ENCODE measurements at places on chromosomes 3 and 15.

DNA sequence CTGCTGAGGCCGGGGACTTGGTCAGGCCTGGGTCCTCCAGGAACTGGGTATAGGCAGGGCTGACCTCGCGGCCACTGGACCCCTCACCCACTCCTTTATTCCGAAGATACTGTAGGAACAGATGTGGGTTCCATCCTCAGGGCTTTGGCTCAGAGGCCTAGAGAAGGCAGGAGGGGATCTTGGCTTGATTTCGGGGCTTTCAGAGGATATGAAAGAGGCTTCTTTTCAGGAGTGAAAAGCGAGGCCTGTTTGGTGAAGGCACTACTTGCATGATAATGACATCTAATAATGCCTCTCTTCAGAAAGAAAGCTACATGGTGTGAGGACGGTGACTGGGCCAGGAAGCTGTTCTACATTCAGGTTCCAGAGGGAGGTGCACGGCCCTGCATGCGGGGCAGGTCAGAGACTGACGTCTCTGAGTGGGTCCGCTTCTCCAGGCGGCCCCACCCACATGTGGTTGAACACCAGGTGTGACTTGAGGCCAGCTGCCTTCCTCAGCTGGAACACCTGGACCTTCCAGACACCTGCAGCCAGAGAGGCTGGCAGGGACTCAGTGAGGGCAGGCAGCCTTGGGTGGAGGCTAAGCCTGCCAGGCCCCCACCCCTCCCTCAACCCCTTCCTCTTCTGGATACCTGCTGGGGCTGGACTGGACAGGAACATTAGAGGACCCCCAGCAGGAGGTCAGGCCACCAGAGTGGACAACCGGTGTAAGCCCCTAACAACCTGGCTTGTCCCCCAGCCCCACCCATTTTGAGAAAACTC lies 31.1 kb upstream of the HHATL start:
- DNase-seq: no peak

DNA sequence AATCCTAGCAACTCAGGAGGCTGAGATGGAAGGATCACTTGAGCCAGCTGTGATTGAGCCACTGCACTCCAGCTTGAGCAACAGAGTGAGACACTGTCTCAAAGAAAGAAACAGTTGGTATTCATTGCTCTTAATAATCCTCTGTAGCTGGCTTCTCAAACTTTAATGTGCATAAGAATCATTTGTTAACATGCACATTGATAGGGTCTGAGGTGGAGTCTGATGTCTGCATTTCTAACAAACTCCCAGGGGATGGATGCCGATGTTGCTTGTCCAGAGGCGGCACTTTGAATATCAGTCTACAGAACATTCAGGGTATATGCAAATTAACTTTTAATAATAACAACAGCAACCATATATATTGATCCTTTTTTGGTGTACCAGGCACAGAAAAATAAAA lies 39.9 kb downstream of the NKIRAS1 start:
- no peak for DNase-seq

DNA sequence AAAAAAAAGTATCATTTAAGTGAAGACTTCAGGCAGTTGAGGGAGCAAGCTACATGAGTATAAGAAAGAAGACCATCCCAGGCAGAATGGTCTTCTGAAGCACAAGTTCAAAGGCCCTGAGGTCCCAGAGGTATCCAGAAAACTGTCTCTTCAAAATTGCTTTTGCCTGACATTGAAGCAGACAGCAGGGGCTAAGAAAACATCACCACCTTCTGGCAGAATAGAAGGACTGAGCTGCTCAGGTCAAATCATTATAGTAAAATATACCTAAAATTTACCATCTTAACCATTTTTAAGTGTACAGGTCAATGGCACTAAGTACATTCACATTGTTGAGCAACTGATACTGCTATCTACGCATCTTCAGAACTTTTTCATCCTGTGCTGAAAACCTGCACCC lies 16.4 kb downstream of the GPR160 start:
- DNase-seq: no peak

GRCh38 chr15:91308199-91308598 lies 208.1 kb downstream of the SV2B start:
- DNase-seq: no peak

DNA sequence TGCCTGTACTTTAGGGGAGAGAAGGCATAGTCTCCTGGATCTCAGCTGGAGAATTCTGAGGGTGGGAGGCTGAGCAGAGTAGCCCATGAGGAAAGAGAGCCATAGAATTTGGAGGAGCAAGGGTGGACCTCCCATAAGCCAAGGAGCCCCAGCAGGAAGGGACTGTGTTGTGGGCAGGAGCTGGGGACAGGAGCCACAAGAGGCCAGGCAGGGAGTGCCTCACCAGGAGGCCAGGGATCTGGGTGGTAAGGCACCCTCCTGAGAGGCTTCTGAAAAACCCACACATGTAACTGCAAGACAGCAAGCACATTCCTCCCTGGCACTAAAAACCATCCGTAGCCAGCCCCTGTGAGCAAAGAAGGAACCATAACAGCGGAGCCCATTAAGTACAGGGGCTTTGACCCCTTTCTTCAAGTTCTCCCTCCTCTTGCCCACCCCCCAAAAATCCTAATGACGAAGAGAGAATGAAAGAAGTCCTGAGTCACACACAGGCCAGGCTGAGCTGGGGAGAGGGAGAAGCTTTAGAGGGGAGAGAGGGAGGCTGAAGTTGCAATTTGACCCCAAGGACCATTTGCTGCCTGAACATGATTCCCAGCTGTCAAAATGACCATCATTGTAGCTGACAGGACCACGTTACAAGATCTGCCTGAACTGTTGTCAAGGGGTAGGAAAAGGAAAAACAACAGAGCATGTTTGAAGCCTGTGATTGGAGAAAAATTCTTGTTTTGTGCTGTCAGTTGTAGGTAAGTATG lies 82.6 kb downstream of the TRIM42 start:
- no peak for DNase-seq

DNA sequence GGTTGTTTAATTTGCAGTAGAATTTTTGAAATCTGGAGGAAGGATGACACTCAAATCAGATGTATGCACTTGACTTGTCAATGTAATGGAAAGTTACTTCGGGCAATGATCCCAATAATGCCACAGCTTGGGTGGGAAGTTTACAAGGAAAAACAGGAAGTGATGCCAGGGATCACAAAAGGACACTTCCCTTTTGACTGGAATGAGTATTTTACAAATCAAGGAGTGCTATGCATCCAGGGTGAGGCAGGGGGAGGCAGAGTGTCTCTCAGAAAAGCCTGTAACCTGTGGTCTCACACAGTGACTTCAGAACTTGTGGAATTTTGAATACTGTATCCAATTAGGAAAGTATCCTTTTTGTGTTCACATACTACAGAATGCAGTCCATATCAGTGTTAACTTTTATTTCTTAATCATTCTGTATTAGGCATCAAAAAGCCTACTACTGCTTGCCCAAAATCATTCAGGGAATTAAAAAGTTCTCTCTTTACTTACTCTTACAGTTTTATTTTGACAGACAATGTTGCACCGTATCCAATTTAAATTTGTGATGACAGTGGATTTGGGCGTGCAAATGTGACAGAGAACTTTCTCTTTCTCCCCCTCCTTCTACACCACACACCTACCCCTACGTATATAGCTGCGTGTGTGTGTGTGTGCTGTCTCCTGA lies 445.1 kb downstream of the MECOM start:
- DNase-seq: no peak

- DNase-seq: no peak
Measured at GRCh38 chr15:63605036-63605435, 7.8 kb downstream of the FBXL22 start.

DNA sequence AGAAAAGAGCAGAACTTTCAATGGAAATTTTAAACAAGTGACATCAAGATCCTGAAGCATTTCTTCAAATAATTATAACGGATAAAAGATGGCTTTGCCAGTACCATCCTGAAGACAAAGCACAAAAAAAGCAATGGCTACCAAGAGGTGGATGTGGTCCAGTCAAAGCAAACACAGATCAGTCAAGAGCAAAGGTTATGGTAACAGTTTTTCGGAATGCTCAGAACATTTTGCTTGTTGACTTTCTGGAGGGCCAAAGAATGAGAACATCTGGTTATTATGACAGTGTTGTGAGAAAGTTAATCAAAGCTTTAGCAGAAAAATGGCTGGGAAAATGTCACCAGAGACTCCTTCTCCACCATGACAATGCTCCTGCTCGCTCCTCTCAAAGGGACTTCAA lies 31.5 kb downstream of the FEM1B start:
- no peak for DNase-seq

DNA sequence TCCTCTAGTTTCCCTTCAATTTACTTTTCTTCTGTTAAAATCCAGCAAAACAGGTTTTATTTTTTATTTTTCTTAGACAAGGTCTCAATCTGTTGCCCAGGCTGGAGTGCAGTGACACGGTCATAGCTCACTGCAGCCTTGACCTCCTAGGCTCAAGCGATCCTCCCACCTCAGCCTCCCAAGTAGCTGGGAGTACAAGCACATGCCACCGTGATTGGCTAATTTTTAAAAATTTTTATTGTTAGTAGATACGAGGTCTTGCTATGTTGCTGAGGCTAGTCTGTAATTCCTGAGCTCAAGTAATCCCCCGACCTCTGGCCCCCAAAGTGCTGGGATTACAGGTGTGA lies 41.6 kb downstream of the ILDR1 start:
- no peak for DNase-seq

DNA sequence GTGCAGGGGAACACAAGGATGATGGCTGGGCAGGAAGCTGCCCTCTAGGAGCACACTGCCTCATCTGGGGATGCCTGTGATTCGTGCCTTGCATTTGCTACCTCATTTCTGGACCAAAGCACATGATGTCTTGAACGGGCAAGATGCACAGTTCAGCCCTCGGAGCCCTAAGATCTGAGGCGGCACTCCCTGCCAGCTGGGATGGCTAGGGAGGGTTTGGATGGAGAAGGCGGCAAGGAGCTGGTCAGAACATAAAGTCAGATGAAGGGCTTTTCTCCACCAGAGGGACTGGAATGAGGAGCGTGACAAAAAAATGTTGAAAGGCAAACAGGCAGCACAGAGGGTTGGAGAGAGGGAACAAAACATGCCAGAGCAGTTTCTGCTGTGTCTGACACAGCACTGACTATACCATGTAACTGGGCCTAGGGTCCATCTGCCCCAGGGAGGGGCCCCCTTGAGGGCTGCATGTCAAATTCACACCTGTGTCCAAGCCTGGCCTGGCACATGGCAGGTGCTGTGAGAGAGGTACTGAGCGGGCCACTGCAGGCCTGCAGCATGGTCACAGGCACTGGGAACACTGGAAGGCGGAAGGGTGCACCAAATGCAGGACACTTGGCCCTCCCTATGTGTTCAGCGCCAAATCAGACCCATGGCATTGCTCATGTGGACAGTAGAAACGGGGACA lies 21.7 kb downstream of the TMEM43 start:
- DNase-seq: no peak

- DNase-seq: no peak
Measured at GRCh38 chr3:6567241-6567640, 293.7 kb upstream of the GRM7 start.

GRCh38 chr3:66267031-66267430 lies 46.2 kb downstream of the SLC25A26 start:
- DNase-seq: no peak

DNA sequence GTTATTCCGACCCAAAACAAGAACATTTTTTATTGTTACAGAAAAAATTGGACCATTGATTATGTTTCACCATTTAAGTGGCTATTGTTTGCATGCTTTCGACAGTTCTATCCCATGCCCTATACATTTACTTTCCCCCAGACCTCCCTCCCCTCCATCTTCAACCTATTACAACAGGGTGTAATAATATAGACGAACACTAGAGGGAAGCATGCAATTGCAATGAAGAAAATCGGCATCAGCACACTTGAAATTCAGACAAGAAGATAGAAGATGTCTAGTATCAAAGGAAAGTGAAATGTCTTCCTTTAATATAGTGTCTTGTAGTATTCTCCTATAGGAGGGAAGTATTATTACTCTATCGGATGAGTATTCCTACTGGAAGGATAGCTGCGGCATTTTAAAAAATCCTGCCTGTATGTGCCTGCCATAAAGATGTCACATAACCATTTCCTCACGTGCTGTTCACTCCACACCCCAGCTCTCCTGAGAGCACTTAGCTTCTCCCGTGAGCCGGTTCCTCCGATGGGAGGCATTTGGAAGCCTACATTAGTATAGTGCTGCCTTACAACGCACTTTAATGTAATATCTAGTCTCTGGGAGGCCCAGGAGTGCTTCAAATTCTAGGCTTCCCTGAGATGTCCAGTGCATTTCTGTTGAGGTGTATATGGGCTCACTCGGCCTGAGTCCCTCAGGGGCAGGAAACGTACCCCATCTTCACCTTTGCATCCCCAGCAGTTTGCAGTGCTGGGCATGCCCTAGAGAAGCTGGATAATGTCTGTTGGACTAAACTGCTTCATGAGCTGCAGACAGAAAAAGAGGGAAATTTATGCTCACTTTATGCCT lies 17.8 kb upstream of the ERICH6 start:
- no peak for DNase-seq

DNA sequence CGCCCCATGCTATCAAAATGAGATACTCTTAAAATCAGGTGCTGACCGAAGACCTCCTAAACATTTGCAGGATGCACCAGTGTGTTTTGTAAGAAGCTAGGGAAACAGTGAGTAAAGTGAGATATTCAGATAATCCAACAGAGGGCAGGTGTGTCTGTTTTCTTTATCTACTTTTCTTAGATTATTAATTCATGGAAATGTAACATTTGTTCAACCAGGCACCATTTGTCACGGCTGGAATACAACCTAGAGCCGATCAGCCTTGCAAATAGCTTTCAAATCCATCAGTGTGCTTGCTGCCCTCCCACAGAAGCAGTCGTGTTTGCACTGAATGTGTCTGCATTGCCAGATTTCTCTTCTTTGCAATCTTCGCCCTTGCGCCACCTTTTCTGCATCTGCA lies 201.9 kb upstream of the CHRM5 start:
- no peak for DNase-seq

- DNase-seq: no peak
Measured at GRCh38 chr3:78809966-78810365, 957.8 kb downstream of the ROBO1 start.

GRCh38 chr15:81184188-81184587 lies 12.5 kb upstream of the IL16 start:
- no peak for DNase-seq

GRCh38 chr15:39999538-40000200 lies 39.3 kb downstream of the SRP14 start:
- DNase-seq: no peak

DNA sequence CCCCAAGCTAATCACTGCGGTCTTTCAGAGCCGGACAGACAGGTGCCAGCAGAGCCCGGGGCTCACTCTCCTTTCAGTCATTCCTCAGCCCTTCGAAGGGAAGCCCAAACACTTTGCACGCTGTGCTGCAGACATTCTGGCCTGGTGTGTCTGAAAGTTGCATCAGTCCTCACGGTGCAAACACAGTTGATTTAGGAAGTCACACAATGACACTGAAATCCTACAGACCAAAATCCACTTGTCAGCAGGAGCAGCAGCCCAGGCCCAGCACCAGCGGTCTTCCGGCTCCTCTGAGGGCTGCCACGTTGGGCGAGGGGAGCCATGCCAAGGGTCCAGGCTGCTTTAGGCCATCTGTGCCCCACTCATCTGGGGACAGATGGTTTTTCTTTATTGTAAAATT lies 61.6 kb downstream of the RGMA start:
- DNase-seq: no peak

- no peak for DNase-seq
Measured at GRCh38 chr15:35958021-35958420, 412.1 kb upstream of the DPH6 start.

GRCh38 chr3:196198081-196198675 lies 13.0 kb downstream of the ZDHHC19 start:
- no peak for DNase-seq

Data from stimulated activated CD4-positive, alpha-beta T cell treated with anti-CD3 and anti-CD28 coated beads, TNF-alpha, amount 100 ng/mL, for 48 hours (primary cell).